ENCODE measurements at places on chromosomes 11 and 22.

DNA sequence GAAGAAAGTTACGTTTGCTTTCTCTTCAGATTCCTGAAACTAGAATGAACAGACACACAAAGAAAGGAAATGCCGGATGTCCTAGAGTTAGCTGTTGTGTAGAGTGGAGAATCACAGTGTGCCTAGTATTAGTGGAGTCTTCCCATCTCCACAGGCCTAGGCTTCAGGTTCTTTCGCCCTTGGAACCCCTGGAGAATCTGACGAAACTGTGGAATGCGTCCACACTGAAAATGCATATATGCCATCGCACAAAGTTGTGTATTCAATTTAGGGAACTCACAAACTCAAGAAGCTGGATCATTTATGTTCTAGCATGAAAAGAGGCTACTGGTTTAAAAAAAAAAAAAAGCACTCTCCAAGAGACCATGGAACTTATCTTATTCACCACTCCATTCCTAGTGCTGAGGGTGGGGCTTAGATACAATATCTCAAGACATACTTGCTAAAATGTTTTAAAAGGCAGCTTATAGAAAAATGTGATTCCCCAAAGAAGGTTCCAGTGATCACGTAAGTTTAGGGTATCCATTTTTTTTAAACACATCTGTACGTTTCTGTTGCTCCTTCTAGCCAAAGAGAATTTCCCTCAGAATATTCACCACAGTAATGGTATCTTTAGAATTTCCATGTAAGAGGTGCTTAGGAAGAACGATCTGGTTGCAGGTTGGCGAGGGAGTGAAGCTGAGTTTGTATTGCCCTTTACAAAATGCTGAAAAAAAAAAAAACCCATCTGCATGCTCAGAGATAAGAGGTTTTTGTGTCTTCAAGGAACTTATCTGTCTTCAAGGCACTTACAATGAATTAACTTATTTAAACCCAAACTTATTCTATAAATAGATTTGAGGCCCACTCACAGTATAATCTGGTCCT is 20.0 kb downstream of the MAML2 start:
- DNase-seq: no peak

DNA sequence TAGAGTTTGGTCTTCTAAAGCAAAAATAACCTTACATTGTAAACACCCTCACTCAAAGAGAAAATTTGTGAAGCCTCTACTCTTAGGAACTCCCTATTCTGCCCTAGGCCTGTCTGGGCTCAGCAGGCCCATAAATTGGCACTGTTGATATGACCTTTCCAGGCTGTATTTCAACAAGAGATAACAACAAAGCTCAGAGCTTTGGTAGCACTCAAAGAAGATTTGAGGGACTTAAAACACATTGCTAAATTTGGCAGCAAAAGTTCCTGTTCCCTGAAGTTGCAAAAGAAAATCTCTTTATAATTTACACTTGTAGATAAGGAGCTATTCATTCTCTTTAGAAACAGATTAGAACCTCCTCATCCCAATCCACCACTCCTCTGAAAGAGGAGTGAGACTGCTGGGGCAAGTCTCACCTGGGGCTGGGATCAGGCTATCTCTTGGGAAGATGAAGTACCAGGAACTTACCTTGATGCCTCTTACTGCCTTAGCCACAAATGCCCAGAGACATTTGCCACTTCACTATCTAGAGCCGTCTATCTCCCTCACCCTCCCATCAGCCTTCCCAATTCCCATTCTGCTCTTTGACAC is 110.4 kb upstream of the AKIP1 start:
- DNase-seq: no peak

- no peak for DNase-seq
Observed at GRCh38 chr11:25527841-25528240, 804.1 kb upstream of the ANO3 start.

DNA sequence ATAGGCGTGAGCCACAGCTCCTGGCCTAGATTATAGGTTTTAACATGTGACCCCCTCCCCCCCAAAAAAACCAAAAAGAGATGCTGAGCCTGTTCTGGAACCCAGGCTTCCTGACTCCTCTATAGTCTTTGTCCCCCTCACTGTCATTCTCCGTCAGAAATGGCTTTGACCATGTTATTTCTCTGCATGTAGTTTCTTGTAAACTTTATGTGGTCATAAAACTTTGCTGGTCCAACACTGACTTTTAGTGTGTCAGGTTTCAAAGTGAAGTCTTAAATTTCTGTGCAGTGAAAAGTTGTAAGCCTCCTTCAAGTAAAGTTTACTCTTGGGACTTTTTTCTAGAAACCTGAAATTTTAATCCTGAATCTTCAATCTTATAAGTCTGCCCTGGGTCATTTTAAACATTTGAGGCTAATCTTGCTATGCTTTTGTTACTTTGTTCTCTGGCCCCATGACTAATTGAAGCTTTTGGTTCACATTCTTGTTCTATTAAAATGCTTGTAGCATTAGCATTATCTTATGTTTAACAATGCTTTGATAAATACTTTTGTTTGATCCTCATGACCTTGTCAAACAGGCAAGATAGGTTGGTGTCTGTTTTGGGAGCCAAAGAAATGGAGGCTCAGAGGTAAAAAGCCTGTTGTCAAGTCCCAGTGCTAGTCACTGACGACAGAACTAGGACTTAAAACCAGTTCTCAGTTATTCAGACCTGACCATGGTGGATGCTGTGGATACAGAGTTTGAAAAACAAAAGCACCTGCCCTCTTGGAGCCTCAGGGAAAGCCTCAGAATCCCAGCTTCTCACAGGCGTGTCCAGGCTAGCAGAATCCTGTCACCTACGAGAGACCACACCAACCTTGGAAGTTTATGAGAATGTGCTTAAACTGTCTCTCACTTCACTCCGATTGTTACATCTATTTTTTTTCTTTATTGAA is 87.7 kb upstream of the HORMAD2 start:
- DNase-seq: no peak

- peak; percentile 87 for DNase-seq
Observed at GRCh38 chr11:112073941-112074811, at the start of the genes NKAPD1 and PIH1D2. TSS of gene NKAPD1 (plus strand) at chr11:112074299. CDS start at chr11:112075575, 1,276 bp downstream. TSS of gene PIH1D2 (minus strand) at chr11:112074017. CDS start at chr11:112073174, 843 bp downstream.

DNA sequence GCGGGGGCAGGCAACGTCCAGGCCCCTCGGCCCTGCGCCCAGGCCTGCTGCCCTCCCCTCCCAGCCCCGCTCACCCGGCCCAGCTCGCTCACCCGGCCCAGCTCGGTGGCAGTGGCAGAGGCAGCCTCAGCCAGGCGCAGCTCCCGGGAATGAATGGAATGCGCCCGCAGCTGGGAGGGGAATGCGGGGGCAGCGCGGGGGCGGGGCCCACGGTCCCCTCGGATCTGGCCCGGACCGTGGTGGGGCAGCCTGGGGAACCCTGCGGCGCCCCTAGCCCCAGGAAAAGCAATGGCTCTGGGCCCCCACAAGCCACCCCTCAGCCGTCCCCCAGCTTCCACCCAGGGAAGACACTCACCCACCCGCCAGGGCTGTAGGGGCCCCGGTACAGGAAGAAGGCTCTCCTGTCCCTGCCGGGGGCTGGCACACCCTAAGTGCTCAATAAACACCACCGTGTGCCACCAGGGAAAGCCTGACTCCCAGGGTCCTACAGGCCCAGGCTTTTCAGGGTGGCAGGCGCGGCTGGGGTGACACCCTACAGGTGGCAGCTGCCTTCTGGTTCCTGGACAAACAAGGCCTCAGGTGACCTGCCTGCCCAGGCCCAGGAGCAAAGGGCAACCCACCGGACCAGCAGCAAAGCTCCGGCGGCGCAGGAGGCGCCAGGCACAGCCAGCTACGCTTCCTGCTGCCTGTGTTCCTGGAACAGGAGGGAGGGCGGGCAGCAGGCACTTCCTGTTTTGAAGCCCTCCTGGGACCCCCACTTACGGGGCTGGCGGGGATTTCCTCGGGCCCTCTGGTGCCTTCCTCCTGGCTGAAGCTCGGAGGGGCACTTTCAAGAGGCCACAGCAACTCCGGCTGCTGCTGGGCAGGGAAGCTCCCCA is 13.8 kb downstream of the PLXNB2 start:
- DNase-seq: no peak

GRCh38 chr11:44781655-44782054 is 54.9 kb downstream of the TSPAN18 start:
- DNase-seq: no peak

DNA sequence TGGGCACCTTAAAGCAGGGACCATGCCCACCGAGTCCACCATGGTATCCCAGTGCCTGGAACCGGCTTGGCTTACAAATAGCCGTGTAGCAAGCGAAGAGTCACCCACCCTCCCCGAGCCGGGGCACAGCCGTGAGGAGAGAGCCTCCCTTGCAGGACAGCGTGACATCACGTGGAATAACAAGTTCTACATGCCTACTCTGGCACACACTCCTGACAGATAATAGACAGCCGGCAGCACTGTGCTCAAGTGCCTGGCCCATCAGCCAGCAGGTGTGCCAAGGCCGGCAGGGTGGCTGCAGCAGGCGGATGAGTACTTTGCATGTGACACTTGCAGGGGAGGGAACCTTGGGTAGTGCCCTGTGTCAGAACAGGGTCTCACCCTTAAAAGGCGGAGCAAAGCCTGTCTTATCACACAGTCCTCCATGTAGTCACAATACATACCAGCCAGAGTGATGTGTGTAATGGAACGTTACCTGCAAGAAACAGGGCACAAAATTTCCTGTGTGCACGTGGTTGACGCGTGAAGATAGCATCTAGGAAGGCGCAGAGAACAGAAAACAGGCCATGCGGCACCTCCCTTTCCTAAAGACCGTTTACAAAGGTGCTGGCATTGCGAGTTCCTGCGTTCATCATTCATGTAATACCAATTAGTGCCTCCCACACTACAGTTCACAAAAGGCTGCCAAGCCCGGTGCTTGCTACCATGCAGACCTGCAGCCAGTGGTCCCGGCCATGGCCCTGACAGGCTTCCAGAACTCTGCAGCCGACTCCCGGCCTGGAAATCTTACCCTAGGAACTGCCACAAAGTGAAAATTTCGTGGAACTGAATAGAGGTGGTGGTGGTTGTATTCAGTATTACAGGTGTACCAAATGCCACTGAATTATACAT is 16.4 kb downstream of the TOM1 start:
- DNase-seq: no peak

- no peak for DNase-seq
Observed at GRCh38 chr11:108237058-108237481, 14.2 kb downstream of the ATM start.

- no peak for DNase-seq
Observed at GRCh38 chr22:16955678-16956210, 52.3 kb downstream of the GAB4 start.

- DNase-seq: no peak
Observed at GRCh38 chr22:50260434-50260800, 1.1 kb downstream of the MAPK12 start.

Measured in NCI-H2081 (cell line).